ENCODE measurements at places on chromosomes 12 and 14. TPM values are rescaled to one million over a fixed set of nuclear protein-coding genes. Genes with fewer than 3 reads are reported as not detected.

Gene ARF3
- 113 TPM for total RNA-seq

DNA sequence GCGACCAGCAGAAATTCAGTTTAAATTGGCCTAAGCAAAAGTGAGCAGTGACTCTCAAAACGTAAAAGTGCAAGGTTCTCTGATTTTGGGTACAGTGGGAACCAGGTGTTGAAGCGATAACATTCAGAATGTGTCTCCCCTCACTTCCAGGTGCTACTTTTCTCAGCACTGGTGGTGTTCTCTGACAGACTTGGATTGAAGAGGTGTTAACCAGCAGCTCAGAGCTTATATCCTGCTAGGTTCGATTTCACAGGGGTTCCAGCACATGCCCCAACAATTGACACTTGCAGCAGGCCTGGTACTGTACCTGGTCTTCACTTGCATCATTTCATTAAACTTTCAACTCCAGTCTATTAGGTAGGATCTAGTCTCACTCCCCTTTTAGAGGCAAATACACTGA lies 680.2 kb downstream of the VRK1 start:
- no peak for DNase-seq

- no peak for DNase-seq
Measured at GRCh38 chr14:20487396-20487725, 18.0 kb upstream of the RNASE10 start.

- no peak for DNase-seq
Measured at GRCh38 chr14:38799671-38800070, 303.4 kb downstream of the SEC23A start.

- DNase-seq = no peak
Measured at GRCh38 chr12:10847744-10848143, 1.5 kb downstream of the PRR4 start.

Gene CDKN3
- total RNA-seq = 0.91 TPM

DNA sequence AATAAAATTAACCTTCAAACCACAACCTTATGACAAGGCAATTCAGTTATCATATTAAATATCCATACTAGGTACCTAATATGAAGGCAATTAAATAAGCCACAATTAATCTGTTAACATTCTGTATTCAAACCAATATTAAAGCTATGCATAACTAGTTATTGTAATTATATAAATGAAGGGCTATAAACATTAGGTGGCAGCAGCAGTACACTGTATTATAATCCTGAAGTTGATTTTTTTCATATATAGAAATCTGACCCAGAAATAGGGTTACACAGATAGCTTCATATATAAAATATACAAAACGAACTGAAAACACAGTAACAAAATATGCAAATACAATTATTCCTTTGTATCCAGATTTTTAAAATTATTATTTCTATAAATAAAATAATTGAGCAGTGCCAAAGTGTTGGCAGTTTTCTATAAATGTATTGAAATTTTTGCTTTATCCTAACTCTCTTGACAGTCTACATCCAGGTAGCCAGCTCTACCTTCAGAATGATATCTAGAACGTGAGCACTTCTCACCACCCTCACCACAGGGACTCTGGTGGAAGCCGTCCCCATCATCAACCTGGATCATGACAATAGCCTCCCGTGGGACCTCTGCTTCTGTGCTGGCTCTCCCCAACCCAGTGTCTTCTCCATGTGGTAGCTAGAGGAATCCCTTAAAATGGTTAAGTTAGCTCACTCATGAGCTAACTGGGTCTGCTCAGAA lies 136.2 kb downstream of the MED13L start:
- DNase-seq = no peak

DNA sequence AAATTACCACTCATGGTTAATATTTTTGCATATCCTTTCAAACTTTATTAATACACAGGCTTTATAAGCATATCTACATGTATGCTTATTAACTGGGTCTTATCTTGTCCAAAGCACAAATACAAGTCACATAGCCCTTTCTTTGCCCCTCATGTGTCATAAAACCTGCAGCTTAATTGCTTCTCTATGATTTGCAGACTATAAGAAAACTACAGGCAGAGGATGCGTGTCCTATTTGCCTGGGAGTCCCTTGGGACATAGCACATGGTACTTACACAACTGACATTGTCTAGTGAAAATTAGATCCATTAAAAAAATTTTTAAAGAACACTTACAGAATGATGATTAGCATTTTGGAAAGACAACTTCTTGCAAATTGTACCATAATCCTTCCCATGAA lies 190.5 kb upstream of the PLEKHA5 start:
- no peak for DNase-seq

DNA sequence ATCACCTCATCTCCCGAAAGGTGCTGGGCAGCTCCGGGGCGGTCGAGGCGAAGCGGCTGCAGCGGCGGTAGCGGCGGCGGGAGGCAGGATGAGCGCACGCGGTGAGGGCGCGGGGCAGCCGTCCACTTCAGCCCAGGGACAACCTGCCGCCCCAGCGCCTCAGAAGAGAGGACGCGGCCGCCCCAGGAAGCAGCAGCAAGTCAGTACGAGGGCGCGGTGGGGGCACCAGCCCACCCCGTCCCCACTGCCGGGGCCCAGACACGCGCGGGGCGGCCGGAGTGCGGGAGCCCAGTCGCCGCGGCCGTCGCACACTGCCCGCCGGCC lies 862 bp downstream of the HMGA2 start:
- no peak for DNase-seq

GRCh38 chr14:22939684-22940083 lies 10.5 kb upstream of the PRMT5 start:
- DNase-seq = no peak

All from activated B cell treated with CpG ODN at 0.5 μM for 24 hours (primary cell).